ENCODE measurements at places on chromosomes 1 and 21.

DNA sequence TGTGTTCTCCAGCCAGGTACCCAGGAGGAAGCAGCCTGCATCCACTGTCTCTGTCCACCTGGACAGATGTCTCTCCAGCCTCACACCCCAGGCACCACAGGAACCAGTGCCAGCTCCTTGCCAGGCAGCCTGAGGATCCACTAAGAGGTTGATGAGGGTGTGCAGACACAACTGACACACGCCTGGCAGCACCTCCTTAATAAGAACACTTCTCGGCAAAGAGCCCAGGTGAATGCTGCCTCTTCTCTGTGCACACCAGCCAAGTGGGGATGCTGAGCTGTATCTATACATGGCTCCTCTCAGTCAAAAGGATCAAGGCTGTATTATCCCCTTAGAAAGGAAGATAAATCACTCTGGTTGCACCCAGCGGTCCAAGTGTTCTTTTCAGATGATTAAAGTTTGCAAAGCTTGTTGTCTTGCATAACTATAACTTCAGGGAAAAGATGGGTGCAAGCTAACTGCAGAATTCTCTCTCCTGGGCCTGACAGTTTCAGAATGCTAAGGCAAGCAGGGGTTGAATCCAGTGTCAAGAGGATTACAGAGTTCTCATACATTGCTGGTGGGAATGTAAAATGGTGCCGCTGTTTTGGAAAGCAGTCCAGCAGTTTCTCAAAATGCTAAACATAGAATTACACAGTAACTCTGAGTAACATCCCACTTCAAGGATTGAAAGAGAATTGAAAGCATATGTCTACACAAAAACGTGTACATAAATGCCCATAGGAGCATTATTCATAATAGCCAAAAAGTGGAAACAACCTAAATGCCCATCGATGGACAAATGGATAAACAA, 3.7 kb upstream of the CAPN8 start:
- DNase-seq: no peak

GRCh38 chr1:20430355-20431175, 55.4 kb downstream of the CAMK2N1 start:
- DNase-seq: peak; percentile 41

DNA sequence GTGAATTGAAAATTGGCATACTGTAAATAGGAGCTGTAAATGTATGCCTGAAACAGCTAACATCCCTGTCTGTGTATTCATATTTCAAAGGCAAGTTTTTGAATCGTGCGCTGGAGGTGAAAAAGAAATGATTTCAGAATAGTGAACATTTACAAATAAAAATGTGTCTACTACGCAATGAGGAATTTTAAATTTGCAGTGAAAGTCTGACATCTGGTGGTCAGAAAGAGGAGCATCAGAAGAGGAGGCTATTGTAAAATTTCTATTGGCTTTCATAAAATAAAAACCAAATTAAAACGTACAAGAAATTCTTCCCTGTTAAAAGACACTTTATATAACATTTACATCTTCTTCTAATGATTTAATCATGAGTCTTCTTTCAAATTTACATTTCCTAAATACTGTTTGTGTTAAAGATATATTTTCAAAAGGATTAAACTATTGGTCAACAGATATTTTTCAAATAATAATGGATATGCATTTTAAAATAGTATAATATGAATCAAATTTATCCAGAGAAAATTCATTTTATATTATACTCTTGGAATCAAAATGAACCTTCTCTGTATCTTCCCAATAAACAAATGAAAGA, 113.7 kb upstream of the RRP15 start:
- DNase-seq: no peak

GRCh38 chr21:34202553-34203372, 129.4 kb downstream of the MRPS6 start:
- DNase-seq: no peak

GRCh38 chr1:27940297-27940696, 5.5 kb downstream of the SMPDL3B start:
- peak; percentile 68 for DNase-seq

- no peak for DNase-seq
Measured at GRCh38 chr1:168683871-168684270, 45.1 kb downstream of the DPT start.

DNA sequence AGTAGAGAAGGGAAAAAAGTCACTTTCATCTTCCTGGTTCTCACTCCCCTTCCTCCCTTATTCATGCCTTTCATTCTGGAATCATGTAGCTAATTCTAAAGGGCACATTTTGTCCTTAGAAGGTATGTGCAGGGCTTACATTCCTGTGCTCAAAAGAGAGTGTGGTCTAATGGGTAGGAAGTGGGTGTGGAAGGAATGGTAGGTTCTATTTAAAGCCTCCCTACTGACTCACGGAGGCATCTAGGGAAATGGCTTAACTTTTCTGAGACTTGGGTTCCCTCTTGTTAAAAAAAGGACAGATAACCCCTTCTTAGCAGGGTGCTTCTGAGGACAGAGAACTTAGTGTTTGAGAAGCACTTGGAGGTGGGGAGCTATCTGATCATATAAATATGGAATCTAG, 249.3 kb upstream of the DUSP10 start:
- DNase-seq: no peak

DNA sequence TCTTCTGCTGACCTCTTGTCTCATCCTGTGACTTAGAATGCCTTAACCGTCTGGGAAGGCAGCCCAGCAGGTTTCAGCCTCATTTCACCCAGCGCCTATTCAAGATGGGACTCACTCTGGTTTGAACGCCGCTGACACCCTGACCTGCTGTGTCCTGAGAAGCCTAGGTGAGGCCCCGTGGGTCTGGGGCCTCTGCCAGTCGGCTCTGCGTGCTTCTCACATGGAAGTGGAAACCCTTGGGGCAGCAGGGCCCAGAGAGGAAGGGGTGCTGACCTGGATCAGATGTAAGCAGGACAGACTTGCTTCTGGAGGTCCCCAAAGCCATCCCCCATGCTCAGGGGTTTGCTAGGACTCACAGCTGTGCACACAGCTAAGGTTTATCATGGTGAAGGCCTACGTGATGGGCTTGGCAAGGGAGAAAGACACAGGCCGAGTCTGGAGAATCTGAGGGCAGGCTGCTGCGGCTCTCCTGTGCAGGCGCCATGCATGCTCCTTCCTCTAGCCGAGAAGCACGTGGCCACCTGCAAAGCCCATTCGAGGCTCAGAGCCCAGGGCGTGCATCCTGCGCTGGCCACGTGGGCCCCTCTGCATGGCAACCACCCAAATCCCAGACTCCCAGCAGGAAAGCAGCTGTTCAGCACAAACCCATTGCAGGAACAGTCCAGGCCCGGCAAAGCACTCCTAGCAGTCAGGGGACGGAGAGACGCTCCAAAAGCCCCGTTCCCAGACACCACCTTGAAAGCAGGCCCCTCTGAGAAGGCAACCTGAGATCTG, 3.8 kb downstream of the TRPM2 start:
- no peak for DNase-seq

GRCh38 chr1:179775009-179775408, 31.9 kb downstream of the FAM163A start:
- no peak for DNase-seq

DNA sequence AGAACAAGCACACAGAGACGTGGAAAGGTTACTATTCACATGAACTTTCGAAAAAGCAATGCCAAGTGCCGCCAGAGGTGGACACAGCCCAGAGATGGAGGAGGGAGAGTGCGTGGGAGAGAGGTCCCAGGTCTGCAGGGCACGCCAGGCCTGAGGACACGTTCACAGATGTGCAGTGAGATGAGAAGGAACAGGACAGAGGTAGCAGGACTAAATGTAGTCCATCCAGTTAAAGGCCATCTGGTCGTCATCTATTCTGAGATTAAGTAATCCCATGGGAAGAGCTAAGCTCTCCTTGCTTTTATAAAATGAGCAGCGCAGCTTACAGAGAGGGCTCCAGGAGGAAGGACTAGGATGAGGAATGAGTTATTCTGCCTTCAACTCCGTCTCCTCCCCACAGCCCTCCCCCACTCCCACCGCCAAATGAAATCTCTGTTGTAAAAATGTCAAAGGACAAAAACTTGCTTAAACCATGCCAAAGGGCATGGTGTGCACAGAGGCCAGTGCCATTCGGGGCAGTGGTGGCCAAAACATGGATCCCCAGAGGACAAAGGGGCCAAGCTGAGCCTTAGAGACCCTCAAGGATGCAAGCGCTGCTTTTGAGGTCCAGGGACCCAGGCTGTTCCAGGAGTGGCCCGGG, 85.4 kb upstream of the SLC25A33 start:
- DNase-seq: no peak

- DNase-seq: peak; percentile 21
Measured at GRCh38 chr1:111334169-111334568, 43.5 kb downstream of the CHIA start.

GRCh38 chr1:37722181-37723071, 30.1 kb downstream of the CDCA8 start:
- DNase-seq: no peak

DNA sequence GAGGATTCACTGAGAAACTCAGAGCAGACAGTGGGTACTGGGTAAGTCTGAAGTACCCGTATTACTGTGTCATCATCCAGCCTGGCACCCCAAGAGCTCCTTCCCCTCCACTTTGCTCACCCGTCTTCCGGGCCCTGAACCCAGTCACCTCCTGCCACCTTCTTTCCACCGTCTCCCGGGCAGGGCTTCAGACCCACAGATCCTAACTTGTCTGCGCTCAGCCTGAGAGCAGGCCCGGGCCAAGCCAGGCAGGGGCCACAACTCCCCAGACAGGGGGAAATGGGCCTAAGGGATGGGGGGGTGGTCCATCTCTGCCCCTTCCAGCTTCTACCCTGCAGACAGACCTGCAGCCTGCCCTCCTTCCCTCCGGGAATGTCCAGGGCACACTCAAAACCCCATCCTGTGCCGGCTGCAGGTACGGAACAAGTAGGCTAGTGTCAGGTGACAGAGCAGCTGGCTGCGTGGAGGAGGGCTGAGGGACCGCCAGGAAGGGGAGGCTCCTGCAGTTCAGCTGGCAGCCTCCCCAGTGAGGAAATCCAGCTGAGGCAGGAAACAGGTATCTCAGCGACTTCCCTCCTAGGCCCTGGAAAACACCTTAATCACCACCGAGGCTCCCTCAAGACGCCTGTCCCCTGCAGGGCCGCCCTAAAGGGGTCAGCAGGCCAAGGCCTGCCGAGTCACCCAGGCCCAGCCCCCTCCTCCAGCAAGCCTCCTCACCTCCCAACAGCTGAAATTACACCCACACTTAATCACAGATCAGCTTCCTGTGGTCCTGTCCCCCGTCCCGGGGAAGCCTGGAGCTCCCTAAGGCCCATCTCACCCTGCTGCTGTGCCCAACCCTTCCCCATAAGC, 3.5 kb downstream of the HSPG2 start:
- no peak for DNase-seq

DNA sequence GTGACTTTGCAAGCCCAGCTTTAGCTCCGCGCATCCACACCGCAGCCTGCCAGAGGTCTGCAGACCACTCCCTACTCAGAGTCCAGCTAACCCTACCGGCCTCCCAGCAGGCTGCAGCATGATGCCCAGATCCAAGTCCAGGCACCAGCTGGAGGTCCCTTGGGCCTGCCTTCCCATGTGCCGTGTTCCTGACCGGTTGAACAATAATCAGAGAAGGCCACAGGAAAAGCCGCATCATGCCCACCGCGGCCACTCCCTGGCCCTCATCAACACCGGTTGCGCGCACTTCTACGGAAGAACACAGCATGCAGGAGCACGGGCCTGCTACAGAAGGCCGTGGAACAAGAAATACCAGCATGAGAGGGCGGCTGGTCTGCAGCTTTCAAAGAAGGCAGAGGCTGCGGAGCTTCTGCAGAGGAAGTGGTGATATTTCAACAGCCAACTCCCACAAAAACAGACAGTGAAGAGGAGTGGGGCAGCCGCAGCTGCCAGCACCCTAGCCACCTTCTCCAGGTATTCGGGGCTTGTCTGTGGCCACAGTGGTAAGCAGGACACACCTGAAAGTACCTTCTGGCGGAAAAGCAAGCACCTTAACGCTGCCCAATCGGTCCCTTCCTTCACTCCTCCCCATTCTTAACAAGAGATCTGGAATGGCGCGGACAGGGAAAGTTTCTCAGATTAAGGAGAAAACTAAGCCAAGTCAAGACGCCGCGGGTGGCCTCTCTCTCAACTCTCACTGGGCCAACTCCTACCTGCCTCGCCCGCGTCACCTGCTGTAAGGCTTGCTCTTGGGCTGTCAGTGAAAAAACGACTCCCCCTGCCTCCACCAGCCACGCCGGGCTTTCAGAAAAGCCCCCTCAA, 1.5 kb downstream of the PGBD5 start:
- DNase-seq: no peak

DNA sequence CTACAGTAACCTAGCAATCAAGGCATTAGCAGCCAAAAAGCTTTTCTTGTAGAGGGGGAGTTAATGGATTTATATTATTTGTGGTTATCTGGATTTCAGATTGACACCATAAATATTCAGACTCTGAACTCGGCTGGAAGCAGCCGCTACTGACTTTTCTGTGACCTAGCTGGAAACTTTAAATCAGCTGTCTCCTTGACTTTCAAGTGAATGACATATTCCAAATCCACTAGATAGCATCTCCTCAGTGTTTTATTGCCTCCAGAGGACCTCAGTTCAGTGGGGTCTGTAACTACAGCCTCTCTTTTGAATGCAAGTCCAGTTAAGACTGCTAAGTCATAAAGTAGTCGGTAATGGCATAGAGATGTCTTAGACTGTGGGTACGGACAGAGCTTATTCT, 448.5 kb downstream of the NUF2 start:
- DNase-seq: no peak

DNA sequence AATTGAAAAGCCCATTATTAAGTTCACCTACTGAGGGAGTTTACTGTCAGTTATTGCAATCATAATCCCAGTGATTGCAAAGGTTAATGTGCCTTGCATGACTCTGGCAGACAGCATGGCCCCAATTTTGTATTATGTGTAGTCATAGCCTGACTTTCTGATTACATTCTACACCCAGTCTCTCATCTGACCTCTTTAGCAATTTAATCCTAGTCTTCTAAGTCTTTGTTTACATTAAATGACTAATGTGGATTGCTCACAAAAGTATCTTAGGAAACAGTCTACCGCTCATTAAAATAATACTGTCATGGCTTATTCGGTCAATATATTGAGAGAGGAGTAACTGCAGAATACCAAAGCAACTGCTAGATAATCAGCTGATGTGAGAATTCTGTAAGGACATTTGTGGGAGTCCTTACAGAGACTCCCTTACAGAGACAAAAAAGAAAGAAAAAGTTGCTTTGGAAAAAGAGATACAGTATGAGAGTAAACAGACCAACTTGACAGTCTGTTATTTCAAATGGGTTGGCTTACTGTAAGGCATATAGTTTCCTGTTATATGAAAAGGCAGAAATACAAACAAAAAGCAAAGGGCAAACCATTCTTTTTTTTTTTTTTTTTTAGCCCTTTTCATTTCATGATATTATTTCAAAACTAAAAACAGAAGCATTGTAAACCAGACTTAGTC, 42.8 kb downstream of the SMG7 start:
- DNase-seq: no peak

DNA sequence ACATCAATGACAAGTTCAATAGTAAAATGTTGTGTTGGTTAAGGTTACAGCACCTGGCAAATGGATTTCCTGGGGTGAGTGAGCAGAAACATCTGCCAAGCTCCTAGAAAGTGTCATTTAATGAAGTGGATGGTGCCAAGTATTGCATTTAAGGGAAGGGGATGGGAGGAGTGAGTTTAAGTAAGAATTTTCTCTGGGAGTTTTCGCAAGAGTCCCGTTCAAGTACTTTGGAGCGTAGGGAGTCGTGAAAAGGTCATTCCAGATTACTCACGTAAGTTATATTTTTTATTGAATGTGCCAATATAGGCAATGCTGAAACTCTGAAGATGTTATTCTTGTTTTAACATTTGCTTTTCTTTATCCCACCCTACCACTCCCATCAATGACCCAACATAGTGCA, 117.4 kb upstream of the RAB3GAP2 start:
- no peak for DNase-seq
